ENCODE measurements at places on chromosomes 16 and 17. TPM values are rescaled to one million over a fixed set of nuclear protein-coding genes. Genes with fewer than 3 reads are reported as not detected.
A peak's percentile ranks its signal among the peaks of the same experiment; 100 is the strongest.

The PRPF8 gene
- 118 TPM for polyA plus RNA-seq

The MYO15B gene
- polyA plus RNA-seq: 0.35 TPM

The FSCN2 gene
- not detected for polyA plus RNA-seq

The FBXO39 gene
- polyA plus RNA-seq: 3.3 TPM

The CDH16 gene
- polyA plus RNA-seq: 0.16 TPM

The SF3B3 gene
- 142 TPM for polyA plus RNA-seq

The CTNS gene
- polyA plus RNA-seq: 7.4 TPM

The MYH2 gene
- not detected for polyA plus RNA-seq

The PERCC1 gene
- polyA plus RNA-seq: not detected

GRCh38 chr17:11446316-11446715, 152.0 kb upstream of the DNAH9 start:
- DNase-seq: no peak
- H3K4me1 ChIP-seq: no peaks in the 10 kb centered on the region
- H3K27me3 ChIP-seq: no peaks in the 10 kb centered on the region
- no peaks in the 10 kb centered on the region for H3K36me3 ChIP-seq
- H3K27ac ChIP-seq: no peak overlapping the region

- no peak overlapping the region for H3K4me3 ChIP-seq
- peaks cover 8% of the 10 kb centered on the region for H3K4me1 ChIP-seq
- no peaks in the 10 kb centered on the region for H3K27me3 ChIP-seq
- DNase-seq: no peak
- no peak overlapping the region for H3K27ac ChIP-seq
These were observed 14.6 kb downstream of the ANKRD40 start for GRCh38 chr17:50693036-50693682.

DNA sequence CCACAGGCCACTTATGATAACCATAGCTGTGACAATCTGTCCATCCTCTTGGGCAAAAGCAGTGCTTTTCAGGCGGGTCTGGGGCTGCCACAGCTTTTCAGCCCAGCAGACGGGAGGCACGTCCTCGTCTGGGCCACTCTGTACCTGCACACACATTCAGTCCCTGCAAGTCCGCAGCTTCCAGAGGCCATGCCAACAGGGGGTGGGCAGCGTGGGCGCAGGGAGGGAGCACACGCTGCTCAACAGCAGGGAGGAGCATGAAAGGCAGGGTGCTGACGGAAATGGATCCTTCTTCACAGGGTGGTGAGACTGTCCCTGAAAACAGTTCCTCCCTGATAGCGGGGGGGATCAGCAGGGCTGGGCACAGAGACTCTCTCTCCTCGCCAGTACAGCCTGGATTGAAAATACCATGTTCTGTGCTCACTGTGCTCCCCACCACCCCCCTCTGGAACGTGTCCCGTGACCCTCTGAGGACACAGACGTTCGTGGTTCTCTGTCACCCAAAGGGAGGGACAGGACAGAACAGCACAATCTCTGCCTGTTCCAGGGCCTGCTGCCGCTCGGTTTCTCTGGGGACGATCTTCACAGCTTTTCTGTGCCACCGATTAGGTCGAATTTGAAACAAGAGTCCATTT, 41.7 kb downstream of the PEMT start:
- H3K4me1 ChIP-seq: no peaks in the 10 kb centered on the region
- no peak for DNase-seq
- no peaks in the 10 kb centered on the region for H3K27me3 ChIP-seq
- no peak overlapping the region for H3K4me3 ChIP-seq
- no peaks in the 10 kb centered on the region for H3K36me3 ChIP-seq

GRCh38 chr16:86549076-86549892, 5.8 kb downstream of the MTHFSD start:
- no peak overlapping the region for H3K27ac ChIP-seq
- peaks cover 2% of the 10 kb centered on the region for H3K4me1 ChIP-seq
- H3K36me3 ChIP-seq: peaks cover 8% of the 10 kb centered on the region
- no peak overlapping the region for H3K4me3 ChIP-seq
- no peak for DNase-seq
- H3K27me3 ChIP-seq: no peaks in the 10 kb centered on the region

DNA sequence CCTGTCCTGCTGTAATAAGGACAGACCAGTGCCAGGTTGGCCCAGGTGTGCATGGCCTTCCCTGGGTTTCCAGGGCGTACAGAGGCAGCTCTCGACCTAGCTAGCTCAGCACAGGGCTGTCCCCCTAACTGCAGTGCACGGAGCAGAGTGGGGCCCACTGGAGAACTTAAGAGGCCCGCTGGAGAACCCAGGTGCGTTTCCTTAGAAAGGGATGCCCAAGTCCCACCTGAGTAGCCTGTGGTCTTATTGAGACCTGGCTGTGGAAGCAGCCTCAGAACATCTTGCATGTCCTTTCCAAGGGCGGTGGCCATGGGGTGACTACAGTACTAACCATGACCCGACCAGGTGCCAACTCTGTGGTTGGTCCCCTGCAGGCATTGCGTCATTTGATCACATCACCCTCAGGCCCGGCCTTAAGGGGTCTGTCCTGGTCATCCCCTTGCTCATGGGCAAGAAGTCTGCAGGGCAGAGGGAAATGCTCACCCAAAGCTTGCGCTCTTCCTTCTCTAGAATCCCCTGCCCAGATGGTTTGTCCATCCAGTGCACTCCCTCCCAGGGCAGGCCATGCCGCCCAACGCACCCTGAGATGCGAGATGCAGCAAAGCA, 3.3 kb upstream of the CCNF start:
- H3K27ac ChIP-seq: no peak overlapping the region
- no peaks in the 10 kb centered on the region for H3K27me3 ChIP-seq

GRCh38 chr17:56392321-56392720, 201.2 kb upstream of the NOG start:
- H3K4me3 ChIP-seq: no peak overlapping the region
- no peaks in the 10 kb centered on the region for H3K36me3 ChIP-seq
- no peaks in the 10 kb centered on the region for H3K4me1 ChIP-seq
- H3K27me3 ChIP-seq: no peaks in the 10 kb centered on the region
- H3K27ac ChIP-seq: no peak overlapping the region

DNA sequence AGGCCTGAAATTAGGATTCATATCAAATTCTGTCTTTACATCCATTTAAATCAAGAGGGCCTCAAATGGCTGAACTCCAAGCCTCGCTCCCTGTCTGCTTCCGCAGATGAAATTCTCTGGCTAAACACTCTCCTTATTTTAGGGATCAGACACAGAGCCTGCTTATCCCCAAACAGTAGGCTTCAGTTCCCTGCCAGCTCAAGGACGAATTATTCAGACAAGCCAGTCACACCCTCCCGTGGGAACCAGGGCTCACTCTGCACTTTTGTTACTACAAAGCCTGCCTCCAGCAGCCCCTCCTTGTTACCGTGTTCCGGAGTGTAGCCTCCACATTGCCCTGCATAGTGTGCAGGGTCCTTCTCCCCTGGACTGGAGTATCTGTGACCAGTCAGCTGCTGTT, 46.6 kb upstream of the LCMT1 start:
- H3K4me3 ChIP-seq: no peak overlapping the region
- H3K36me3 ChIP-seq: no peaks in the 10 kb centered on the region
- no peak for DNase-seq
- peaks cover 8% of the 10 kb centered on the region for H3K4me1 ChIP-seq

GRCh38 chr17:18043491-18043890, 4.3 kb downstream of the GID4 start:
- DNase-seq: no peak
- no peaks in the 10 kb centered on the region for H3K27me3 ChIP-seq
- peaks cover 24% of the 10 kb centered on the region for H3K36me3 ChIP-seq

DNA sequence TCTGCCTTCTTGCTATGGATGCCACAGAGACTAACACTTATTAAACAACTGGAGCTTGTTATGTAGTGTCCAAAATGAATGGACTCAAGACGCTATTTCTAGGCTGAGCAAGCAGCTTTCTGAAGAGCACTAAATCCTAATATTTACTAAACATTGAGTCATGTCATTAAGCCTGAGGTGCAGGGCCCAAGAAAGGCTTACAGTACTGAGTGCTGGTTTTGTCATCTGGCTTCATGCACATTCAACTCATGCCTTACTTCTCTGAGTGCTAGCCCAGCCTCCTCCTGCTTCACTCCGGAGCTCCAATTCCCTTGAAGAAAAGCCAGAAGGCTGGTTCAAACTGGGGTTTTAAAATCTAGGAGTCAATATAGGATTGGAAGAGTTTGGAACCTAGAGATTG, 363.3 kb upstream of the CDH5 start:
- H3K27me3 ChIP-seq: peaks cover 6% of the 10 kb centered on the region
- no peaks in the 10 kb centered on the region for H3K36me3 ChIP-seq
- no peak overlapping the region for H3K27ac ChIP-seq
- H3K4me3 ChIP-seq: no peak overlapping the region

GRCh38 chr16:12420661-12421209, 383.0 kb downstream of the CPPED1 start:
- H3K27me3 ChIP-seq: no peaks in the 10 kb centered on the region
- H3K36me3 ChIP-seq: no peaks in the 10 kb centered on the region
- H3K4me1 ChIP-seq: peaks cover 4% of the 10 kb centered on the region
- no peak overlapping the region for H3K4me3 ChIP-seq
- DNase-seq: peak; percentile 23
- H3K27ac ChIP-seq: no peak overlapping the region

DNA sequence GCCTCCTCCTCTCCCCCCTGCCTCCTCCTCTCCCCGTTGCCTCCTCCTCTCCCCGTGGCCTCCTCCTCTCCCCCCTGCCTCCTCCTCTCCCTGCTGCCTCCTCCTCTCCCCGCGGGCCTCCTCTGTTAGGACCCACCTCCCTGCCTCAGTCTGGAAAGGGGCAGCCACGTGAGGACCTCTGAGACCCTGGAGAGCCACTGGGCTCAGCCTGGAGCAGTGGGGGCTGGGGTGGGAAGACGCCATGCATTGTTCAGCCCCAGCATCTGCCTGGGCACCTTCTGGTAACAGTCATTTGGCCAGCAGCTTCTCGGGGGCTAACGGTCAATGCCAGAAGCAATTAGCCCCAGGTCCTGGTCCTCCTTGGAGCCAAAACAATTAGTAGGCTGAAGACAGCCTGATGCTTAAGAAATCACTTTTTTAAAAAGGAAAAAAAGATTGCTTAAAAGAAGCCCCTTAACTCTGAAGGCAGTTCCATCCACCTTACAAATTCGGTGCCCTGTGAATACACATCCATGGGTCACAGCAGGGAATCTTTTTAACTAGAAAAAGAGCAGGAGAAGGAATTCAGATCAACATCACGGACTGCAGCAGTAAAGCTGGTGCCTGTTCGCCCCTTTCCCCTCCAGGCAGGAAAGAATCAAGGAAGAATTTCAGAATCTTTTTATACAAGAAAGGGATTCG, 29.8 kb downstream of the NXN start:
- no peaks in the 10 kb centered on the region for H3K27me3 ChIP-seq
- H3K4me3 ChIP-seq: no peak overlapping the region
- peaks cover 6% of the 10 kb centered on the region for H3K4me1 ChIP-seq
- H3K27ac ChIP-seq: no peak overlapping the region
- DNase-seq: no peak

DNA sequence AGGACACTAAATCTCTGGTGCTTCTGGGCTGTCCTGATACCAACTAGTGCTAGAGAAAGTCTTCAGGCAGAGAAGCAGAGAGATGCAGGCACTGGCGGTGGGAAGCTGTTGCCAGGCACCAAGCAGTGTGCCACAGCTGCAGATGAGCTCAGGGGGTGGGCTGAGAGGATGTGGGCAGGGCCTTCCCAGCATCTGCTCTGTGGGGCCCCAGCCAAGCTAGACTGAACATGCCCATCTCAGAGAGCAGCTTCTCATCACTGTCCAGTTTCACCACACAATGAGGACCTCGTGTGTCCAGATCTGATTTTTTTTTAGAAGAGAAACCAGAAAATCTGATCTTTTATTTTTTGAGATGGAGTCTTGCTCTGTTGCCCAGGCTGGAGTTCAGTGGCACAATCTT, 17.1 kb downstream of the PSKH1 start:
- H3K4me1 ChIP-seq: peaks cover 7% of the 10 kb centered on the region
- H3K4me3 ChIP-seq: no peak overlapping the region
- no peak overlapping the region for H3K27ac ChIP-seq
- H3K36me3 ChIP-seq: peaks cover 5% of the 10 kb centered on the region
- DNase-seq: no peak

DNA sequence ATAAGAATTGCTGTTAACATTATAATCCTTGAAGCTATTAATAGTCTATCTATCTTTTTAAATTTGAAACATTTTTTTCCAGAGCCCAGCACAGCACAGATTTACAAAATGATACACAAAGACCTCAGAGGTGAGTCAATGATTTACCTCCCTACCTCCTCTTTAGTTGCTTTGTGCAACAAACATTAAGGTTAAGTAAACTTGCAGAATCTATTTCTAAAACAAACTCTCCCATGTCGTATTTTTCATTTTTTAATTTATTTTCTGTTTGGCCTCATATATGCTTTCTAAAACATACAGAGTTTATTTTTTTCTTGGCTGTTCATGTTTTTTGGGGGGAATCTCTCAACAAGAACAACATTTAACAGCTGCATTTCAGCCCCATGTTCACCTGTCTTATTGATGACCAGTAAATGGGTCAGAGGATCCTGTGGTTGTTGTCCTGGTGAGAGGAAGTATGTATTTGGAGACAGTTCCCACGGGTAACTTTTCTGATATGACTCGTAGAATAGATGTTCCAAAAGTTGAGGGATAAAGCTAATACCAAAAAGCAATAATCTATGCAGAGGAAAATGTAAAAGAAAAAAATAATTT, 42.6 kb downstream of the ABCA9 start:
- no peak overlapping the region for H3K27ac ChIP-seq
- H3K27me3 ChIP-seq: no peaks in the 10 kb centered on the region
- DNase-seq: no peak
- H3K4me3 ChIP-seq: no peak overlapping the region
- H3K4me1 ChIP-seq: no peaks in the 10 kb centered on the region
- H3K36me3 ChIP-seq: no peaks in the 10 kb centered on the region

DNA sequence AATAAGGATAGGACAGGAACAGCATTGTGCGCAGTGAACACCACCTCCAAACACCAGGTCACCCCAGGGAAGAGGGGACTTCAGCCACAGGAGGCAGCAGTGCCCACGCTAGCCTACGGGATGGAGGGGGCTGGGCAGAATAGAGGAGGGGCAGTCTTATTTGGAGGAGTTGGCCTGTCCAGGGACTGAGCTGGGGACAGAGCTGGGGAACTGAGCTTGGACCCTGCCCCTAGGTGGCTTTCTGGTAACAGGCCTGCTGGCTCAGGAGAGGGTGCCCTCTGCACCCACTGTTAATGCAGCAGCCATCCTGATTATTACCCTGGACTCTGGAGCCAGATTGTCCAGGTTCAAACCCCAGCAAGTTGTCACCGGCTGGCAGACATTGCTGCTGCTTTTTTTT, 9.3 kb downstream of the CCDC102A start:
- H3K36me3 ChIP-seq: no peaks in the 10 kb centered on the region
- no peaks in the 10 kb centered on the region for H3K27me3 ChIP-seq
- DNase-seq: no peak
- H3K4me3 ChIP-seq: no peak overlapping the region
- H3K4me1 ChIP-seq: peaks cover 7% of the 10 kb centered on the region

GRCh38 chr17:66002812-66003211, 189.1 kb downstream of the CEP112 start:
- no peaks in the 10 kb centered on the region for H3K4me1 ChIP-seq
- no peak overlapping the region for H3K27ac ChIP-seq
- H3K4me3 ChIP-seq: no peak overlapping the region
- DNase-seq: no peak
- H3K36me3 ChIP-seq: no peaks in the 10 kb centered on the region
- H3K27me3 ChIP-seq: no peaks in the 10 kb centered on the region

GRCh38 chr17:50361561-50362480, 11.2 kb downstream of the MRPL27 start:
- H3K4me3 ChIP-seq: no peak overlapping the region
- DNase-seq: no peak
- no peak overlapping the region for H3K27ac ChIP-seq
- peaks cover 33% of the 10 kb centered on the region for H3K36me3 ChIP-seq
